ENCODE measurements at places on chromosomes 3 and 15.

DNA sequence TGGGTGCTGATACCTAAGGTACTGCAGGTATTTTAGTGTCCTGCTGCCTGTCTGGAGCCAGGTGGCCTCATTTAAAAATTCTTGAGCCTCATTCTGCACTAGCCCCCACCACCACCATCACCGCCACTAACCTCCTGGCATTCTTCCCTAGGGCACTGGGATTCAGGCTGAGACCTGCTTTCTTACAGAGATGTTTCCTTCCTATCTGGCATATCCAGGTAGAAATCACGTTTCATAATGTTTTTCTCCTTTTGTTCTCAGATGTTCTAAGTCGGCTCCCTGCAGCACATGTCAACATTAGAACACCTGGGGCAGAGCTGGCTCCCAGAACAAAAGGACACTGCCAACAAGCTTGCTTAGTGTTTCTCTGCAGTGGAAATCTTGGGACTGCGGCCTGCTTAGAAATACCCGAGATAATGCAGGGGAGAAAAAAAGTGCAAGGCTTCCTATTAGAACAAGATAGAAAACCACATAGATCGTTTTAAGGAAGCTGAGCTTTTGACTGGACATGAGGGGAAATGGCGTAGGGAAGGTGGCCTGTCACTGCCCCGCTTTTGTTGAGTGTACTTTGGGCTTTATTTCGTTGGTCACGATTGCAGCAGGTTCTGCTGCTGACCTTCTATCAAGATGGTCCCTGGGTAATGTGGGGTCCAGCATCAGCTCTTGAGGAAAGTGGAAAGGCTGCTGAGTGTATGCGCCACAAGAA is 59.6 kb upstream of the PPARG start:
- no peak for DNase-seq

- no peak for DNase-seq
Measured at GRCh38 chr3:79872483-79872882, 104.7 kb upstream of the ROBO1 start.

DNA sequence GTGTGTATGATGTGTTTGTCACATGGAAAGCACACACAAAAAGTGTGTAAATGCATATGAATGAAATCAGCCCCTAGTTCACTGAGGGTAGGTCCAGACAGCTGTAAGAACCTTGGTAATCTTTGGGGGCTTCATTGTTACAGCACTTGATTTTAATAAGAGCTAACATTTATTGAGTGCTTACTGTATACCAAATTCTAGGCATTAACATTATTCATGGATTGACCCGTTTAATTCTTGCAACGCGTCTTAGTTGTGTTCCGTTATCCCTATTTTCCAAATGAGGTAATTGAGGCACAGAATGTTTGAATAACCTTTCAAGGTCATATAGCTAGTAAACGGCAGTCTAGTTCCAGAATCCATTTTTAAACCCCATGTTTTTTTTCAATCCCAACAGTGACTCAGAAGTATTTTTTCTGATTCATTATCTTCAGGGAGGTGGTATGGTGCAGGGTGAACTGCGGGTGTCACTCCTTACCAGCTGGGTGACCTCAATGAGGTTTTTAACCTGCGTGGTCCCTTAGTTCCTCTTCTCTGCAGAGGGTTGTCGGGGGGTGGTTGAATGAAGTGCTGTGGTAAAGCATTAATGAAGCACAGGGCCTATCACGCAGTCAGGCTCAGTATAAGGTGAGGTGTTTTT is 14.2 kb downstream of the RAB8B start:
- DNase-seq, result no peak

GRCh38 chr15:95620934-95621579 is 709.4 kb upstream of the NR2F2 start:
- no peak for DNase-seq

DNA sequence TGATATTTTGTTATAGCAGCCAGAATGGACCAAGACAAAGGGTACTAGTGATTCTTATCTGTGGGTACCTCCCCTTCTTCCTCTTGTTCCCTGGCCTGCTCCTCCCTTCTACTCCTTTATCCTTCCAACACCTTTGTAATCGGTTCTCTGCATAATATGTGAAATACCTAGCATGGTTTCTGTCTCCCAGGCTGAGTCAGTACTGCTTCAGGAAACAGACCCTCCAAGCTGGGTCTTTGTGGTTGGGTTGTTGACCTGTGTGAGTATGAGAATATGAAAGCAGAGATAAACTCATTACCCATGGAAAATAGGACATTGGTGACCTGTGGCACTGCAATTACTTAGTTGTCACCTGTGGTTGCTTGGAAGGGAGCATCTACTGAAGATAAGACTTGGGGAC is 69.3 kb upstream of the KLF13 start:
- DNase-seq, result no peak

DNA sequence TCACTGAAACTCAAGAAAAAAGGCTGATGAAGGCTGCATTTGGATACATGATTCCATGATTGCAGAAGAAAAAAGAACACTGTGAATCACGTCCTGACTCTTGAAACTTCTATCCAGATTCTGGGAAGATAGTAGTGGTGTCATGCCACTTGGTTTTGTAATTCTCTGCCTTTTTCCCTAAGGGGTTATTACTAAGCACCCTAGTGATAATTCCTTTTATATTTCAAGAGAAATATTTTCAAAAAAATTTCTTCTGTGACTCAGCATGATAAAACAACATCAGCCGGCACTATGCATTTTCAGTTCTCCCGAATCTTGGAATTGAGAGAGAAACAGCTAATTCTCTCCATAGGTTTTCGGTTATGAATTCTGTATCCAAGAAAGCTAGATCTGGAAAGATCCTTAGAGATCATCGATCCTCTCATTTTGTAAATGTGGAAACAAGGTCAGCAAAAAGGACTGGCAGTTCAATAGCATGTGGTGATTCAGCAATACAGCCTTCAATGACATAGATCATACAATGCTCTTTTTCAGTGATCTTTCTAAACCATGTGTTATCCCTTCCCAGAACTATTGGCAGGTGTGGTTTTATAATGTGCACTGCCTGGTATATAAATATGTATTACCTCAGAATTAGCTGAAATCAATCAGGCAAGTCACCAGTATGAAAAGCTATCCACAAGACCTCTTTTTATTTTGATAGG is 42.6 kb upstream of the TP63 start:
- no peak for DNase-seq

- DNase-seq, result no peak
Measured at GRCh38 chr3:73485877-73486330, 138.8 kb downstream of the PDZRN3 start.

GRCh38 chr3:123713211-123713610 is 128.4 kb upstream of the HACD2 start:
- DNase-seq, result no peak

DNA sequence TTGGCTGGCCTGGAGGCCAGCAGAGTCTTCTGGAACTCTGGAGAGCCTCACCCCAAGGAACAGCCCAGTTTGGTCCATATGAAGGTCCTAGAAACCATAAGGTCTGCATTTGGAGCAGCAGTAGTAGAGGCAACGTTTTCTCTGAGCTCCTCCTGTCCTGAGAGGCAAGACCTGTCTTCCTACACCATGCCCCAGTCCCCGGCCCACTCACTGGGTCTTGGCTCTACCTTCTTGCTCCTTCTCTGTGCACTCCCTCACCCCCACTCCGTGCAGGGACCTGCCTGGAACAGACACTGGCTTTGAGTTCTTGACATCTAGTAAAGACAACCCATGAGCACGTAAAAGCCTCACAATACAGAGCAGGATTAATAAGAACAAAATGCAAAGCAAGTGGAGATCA is 76.6 kb downstream of the CHRD start:
- DNase-seq, result no peak

- DNase-seq, result no peak
Measured at GRCh38 chr3:42822828-42823227, 13.6 kb downstream of the ACKR2 start.

DNA sequence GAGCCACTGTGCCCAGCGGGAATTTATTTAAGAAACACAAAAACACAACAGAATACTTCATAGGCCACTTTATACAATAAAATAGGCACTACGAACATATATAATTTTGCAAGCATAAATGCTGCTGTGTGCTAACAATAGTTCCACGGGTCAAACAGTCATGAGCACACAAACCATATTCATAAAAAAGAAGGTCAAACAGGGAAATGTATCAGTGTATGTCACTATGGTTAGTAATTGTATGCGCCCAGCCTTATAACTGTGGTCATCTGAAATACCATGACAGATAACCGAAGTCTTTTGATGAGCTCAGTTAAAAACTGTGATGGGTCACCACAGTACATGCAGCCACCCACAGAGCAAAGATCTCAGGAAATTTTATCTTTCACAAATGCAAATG is 38.1 kb upstream of the NR2C2 start:
- DNase-seq, result no peak

- no peak for DNase-seq
Measured at GRCh38 chr3:57464801-57465200, 79.3 kb downstream of the DNAH12 start.

DNA sequence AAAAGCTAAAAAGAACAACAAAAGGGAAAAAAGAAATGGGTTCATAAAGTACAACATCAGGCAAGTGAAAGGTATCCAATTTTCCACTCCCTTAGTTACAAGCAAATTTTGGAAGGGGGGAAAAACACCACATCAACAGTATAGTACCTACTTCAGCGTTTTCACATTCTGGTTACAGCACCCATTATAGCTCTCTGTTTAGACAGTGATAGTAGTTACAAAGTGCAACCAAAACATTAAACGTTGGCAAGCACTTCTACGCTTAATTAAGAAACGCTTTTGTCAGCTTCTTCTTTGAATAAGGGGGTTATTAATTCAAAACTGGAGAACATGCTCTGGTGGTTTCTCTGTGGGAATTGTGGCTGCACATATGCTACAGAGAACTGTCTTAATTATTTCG is 180.2 kb downstream of the VPS13C start:
- no peak for DNase-seq

DNA sequence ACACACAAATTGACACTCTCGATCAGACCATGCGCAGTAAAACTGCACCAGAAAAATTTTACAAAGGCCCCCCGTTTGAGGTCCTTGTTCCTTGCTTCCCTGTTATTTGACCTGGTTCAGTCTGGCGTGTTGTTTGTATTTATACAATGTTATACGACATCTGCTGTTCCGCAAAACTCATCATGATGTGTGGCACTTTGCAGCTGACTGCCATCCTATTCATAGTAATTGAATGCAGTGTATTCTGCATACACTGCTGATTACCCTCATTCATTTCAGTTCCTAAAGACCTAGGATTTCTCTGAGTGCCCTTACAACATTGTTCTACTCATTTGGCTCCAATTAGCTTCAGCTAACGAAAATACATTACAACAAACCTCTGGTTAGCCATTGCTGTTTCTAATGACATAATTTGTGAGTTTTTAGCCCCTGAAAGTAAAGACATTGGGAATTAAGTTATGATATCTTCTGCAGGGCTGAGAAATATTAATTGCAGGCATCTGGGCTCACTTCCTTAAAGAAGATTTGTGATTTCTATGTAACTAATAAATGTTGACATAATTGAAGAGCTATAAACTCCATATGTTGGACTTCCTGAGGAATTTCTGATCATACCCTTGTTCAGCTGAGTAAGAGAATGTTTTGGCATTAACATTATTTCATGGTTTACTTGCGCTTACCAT is 75.7 kb downstream of the C3orf38 start:
- DNase-seq, result no peak

DNA sequence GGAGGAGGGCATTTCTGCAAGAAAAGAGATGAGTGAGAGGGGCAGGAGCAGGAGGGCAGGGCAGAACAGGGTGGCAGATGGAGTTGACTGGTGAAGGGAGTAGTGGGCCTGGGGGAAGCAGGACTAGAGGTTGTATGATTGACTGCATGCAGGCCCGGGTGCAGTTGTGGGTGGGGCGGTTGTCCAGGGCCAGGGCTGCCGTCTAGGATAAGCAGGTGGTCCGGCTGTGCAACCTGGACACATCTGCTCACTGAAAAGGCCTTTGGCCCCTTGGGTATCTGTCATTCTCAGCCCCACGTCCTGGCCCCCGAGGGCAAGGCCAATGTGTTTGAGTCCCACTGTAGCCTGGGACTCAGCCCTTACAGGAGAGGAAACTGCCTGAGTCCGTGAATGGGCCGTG is 25.4 kb downstream of the ALS2CL start:
- DNase-seq, result no peak

- no peak for DNase-seq
Measured at GRCh38 chr3:189602471-189602870, 28.7 kb upstream of the TP63 start.

GRCh38 chr3:11059090-11059798 is 66.7 kb downstream of the SLC6A1 start:
- DNase-seq, result peak; percentile 19

GRCh38 chr3:162103808-162104207 is 607.2 kb downstream of the OTOL1 start:
- no peak for DNase-seq

GRCh38 chr3:128993461-128994172 is at the start of gene CFAP92:
TSS of gene CFAP92 (minus strand) at chr3:128994076. CDS start at chr3:128993304, 772 bp downstream.
- DNase-seq, result peak; percentile 76

GRCh38 chr15:74624020-74624602 is 8.5 kb downstream of the CLK3 start:
- DNase-seq, result no peak

DNA sequence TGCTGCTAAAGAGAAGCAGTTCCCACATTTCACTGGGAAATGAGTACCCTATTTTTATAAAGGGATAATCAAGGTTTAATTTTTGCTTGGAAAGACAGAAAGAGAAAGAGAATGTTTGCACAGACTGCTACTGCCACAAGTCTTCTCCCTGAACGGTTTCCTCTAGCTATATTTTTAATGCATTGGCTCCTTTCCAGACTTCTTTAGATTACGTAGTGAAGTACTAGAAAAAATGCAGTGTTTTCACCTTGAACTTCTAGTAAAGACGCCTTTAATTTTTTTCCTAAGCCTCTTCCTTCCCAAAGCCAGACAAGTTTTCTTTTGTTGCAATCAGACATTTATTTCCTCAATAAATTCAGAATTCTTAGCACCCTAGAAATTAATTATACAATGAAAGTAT is 248.3 kb upstream of the CCDC54 start:
- DNase-seq, result no peak

GRCh38 chr3:16912400-16913263 is 27.9 kb downstream of the PLCL2 start:
- no peak for DNase-seq
